Activated CD4-positive, alpha-beta T cell treated with anti-CD3 and anti-CD28 coated beads, Interleukin-2, amount 50 U/mL, for 24 hours (primary cell): ENCODE measurements at places on chromosomes 2 and 18.

- DNase-seq = no peak
These were observed 517.5 kb downstream of the STK39 start for GRCh38 chr2:167729911-167730310.

DNA sequence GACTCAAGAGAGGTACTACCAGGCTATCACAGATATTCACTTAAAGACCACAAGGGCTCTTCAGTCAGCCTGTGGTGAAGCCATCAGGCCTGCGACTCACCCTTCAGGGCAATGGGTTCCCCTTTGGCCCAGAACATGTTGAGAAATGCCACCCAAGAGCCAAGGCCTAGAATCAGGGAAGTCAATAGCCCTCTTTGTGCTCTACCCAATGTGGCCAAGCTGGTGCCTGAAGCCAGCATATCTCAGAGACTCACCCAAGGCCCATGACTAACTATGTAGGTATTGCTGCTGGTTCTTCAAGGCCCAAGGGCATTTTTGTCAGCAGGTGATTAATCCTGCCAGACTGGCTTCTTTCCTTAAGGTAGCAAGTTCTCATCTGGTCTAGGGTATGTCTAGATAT lies 338.9 kb upstream of the SETBP1 start:
- no peak for DNase-seq

DNA sequence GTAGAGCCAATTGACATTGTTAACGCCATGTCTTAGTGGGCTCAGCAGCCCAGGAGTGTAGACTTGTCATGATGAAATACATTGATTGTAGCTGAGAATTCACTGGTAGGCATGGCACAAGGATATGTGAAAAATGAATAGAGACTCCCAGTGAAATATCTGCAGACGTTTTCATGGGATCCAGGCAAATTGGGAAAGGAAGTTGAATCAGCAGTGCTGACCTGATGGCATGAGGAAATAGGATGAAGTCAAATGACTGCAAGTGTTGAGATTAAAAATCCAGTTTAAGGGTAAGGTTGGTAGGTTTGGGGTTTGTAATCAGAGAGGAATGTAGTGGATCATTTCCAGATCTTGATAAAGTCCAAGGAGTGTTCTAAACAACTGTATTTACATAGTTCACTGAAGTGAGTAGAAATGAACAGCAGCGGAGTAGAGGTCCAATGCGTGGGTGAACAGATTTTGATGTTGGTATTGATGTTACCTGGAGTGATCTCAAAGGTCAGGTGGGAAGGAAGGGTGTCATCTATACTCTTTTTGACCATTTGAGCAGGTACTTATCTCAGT lies 24.6 kb downstream of the INSIG2 start:
- no peak for DNase-seq

DNA sequence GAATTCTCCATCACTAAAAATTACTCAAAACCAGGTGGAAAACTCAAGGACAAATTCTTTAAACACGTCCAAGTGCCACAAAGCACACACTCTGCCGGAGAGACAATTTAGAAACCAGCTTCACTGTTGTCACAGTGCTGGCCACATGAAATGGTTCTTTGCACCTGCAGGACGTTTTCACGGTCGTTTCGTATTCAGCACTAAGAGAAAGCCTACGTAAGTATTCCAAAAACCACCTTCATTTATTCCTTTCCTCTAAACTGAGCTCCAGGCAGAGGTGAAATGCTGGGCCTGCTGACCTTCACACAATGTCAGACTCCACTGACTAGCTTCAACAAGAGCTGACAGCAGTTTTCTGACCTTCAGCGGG lies 680 bp downstream of the ATP5F1A start:
- DNase-seq = no peak

DNA sequence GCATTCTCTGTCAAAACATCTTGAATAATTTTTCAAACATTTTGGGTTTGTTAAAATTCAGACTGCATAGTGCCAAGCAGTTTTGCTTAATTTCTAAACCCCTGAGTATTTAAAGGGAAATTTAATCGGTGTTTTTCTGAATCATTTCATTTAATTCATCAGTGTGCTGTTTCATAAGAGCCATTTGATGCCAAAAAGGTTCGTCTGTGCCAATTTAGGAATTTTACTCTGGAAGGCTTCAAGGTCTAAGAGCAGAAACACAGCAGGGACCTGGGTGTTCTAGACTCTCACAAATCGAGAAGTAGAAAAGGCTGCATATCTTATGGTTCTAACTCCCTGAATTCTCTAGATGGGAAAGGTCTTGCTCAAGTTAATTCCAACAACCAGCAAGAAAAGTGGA lies 311.9 kb upstream of the NT5C1B start:
- DNase-seq = no peak

- DNase-seq = no peak
These were observed 520 bp upstream of the CYP20A1 start for GRCh38 chr2:203238292-203238703.

- DNase-seq = no peak
These were observed 92.5 kb downstream of the DGKD start for GRCh38 chr2:233446606-233447305.

- DNase-seq = no peak
These were observed 42.3 kb upstream of the TTR start for GRCh38 chr18:31549416-31549815.

GRCh38 chr2:218291318-218292047 lies 820 bp downstream of the TMBIM1 start:
- no peak for DNase-seq

GRCh38 chr2:240742602-240743095 lies 51.0 kb downstream of the AQP12A start:
- no peak for DNase-seq

- DNase-seq = no peak
These were observed 138.2 kb downstream of the DOK6 start for GRCh38 chr18:69538849-69539248.

DNA sequence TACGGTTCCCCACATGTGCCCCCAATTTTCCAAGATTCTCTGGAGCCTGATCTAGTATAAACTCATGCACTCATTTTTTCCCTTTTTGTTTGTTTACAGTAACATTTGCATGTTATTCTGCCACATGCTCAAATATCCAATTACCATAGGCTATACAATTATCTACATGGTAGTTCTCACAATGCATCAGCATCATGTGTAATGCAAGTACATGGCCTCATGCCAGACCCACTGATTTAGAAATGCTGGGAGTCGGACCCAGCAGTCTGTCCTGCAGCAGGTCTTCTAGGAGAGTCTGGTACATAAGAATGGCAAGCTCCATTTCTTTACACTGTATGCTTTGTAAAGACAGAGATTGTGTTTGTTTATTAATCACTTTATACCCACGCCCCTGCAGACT lies 107.7 kb downstream of the CBLN2 start:
- no peak for DNase-seq

GRCh38 chr18:23887493-23887892 lies 127.1 kb upstream of the TTC39C start:
- DNase-seq = no peak
